Effector CD8-positive, alpha-beta T cell (primary cell): ENCODE measurements at places on chromosomes 5 and 9.

- no peak for DNase-seq
Measured at GRCh38 chr5:174599992-174600391, 124.4 kb upstream of the MSX2 start.

DNA sequence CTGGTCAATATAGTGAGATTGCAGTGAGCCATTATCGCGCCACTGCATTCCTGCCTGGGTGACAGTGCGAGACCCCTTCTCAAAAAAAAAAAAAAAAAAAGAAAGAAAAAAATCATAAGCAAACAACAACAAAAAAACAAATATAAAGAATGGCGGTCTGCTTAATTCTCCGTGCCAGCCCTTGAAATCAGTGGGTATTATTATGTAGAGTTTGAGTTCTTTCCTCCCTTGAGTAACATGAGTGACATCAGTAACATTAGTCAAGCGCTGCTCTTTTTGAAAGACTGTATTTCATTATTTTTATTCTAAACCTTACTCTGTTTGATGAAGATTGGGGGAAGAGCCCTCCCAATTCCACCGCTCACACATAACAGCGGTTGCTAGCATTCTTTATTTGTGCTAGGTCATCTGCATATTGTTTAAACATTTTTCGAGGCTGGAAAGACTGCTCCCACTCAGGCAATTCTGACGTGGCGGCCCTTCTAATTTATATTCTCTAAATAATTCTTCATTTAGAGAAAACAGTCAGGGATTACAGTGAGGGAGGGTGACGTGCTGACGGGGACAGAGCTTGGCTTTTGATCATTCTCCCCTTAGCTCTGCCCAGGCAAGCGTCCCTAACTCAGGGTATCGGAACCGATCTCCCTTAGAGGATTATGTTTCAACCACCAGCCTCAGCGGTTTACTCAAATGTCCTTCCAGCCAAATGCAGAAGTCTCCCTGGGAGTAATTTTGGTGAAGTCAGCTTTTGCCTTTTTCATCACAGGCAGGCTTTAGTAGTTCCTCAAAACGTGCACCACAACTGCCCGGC, 860 bp upstream of the MARCHF6 start:
- no peak for DNase-seq

- DNase-seq = no peak
Measured at GRCh38 chr9:115018547-115019435, 88.4 kb upstream of the TNFSF8 start.

GRCh38 chr5:56816546-56817081, 1.3 kb downstream of the MAP3K1 start:
- DNase-seq = peak; percentile 22

DNA sequence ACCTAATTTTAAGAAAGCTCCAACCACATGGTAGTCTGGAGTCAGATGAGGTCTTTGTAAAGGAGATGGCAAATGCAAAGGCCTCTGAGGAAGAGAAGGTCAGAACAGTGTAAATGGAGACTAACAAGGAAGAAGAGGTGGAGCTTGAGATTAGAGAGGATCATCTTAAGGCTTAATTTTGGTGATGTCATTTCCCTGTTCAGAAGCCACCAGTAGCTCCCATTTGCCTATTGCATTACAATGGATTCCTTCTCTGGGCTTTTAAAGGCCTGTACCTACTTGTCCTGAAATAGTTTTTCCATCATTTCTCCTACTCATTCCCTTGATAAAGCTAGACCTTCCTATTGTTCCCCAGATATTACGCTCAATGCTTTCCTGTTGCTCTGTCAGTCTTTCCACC, 16.1 kb downstream of the PCSK5 start:
- no peak for DNase-seq

DNA sequence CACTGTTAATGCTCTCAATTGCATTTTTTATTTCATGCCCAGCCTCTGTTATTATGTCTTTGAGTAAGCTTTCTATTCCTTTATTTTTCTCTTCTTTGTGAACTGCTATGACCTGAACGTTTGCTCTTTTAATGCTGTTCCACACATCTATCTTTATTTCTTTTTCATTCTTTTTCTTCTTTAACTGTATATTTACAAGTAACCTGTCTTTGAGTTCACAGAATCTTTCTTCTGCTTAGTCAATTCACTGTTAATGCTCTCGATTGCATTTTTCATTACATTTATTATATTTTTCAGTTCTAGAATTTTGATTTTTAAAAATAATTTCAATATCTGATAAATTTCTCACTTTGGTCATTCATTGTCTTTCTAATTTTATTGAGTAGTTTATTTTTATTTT, 316.3 kb upstream of the MEF2C start:
- DNase-seq = no peak

DNA sequence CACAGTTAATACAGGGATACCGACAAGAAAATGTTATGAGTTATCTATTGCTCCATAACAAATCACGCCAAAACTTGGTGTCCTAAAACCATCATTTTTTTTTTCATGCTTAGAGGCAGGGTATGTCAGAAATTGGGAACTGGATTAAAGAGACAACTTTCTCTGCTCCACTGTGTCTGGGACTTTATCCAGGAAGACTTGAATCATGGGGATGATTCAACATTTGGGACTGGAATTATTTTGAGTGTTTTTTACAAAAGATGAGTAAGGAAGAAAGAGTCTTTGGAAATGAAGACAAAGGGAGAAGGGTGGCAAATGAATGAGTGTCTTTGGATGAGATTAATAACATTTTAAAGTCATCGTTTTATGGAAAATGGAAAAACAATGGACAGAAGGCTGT, 1883.7 kb upstream of the C9orf72 start:
- DNase-seq = no peak

DNA sequence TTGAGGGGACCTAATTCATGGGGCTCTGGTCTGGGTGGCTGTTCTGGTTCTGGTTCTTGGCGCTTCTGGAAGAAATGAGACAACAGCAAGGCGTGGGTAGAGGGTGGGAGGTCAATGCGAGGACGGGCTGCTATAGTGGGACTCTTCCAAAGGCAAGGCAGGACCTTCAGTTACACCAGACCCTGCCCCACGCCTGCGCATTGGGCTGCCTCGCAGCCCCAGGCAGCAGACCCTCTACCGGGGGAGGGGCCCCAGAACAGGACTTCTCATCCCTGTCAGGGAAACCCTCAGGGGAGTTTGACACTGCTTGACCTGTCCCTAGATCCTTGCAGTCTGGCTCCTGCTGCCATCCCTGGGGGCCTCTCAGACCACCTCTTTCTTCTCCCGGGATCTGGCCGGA, 18.5 kb downstream of the CCDC69 start:
- no peak for DNase-seq

- no peak for DNase-seq
Measured at GRCh38 chr9:108784998-108785397, 70.8 kb downstream of the ACTL7B start.

DNA sequence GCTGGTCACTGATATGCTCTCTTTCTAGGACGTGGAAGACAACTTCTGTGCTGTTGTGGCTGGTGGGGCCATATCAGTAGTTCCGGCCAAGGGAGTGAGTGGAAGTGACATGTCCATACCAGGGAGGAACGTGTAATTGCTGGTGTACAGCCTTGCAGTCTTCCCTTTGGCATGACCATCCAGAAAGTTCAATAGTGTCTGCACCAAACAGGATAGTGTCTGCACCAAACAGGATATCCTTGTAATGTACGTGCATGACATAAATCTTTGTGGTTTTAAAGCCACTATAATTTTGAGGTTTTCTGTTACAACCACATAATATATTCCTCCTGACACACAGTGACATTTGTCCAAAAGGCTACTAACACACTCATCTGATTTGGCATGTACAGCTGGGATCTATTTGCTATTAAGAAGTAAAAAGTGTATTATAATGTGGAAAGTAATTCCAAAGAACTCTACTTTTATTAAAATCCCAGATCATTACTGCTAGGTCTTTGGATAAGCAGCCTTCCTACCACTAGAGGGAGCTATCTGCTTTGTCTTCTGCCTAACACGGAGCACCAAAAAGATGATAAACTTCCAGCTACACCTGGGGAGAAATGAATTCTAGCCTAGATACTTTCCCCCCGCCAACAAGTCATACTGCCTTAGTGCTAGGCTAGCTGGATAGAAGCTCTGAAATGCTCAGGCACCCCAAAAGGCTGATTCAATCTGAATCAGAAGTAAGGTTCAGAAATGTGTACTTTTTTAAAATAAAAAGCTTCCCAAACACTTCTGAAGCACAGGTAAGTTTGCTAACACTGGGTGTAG, 52.7 kb downstream of the RNF145 start:
- no peak for DNase-seq

- DNase-seq = no peak
Measured at GRCh38 chr9:116504893-116505480, 182.1 kb upstream of the TRIM32 start.

DNA sequence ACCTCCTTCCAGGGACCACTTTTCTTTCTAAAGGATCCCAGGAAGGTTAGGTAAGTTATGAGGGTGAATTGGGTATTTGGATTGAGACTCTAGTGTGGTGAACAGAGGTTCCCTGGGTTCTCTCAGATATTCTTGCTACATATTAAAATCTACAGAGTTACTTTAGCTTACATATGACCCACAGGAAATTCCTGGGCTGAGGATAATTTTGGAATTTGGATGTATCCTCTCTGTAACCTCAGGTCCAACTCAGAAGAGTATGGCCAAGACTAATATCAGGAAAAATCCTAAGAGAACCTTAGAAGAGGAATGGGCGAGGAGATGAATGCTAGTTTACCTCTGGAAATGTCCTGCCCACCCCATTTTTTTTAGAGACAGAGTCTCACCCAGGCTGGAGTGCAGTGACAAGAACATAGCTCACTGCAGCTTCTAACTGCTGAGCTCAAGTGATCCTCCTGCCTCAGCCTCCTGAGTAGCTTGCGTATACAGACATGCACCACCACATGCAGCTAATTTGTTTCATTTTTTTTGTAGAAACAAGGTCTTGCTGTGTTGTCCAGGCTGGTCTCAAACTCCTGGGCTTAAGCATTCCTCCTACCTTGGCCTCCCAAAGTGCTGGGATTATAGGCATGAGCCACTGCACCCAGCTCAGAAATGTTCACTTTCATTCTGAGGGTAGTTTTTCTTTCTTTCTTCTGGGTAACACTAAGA, 196.4 kb downstream of the ARHGEF28 start:
- no peak for DNase-seq

DNA sequence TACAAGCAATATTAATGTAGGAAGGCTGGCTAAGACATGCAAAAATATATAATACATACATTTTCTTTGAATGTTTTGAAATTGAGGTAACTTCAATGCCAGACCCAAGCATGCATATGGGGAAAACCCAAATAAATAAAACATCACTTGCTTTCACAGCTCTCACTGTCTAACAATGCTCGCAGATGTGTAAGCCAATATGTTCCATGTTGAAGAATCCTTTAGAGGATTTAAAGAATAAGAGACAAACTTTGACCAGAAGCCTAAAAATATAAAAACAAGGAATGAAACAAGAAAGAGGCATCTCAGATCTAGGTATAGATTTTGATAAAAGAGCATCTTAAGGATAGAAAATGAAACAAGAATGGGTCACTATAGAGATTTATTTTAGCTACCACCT, 354.2 kb downstream of the CDH10 start:
- DNase-seq = no peak

- no peak for DNase-seq
Measured at GRCh38 chr9:88403340-88403739, 15.1 kb downstream of the SPIN1 start.

- DNase-seq = no peak
Measured at GRCh38 chr5:142845954-142846398, 75.8 kb downstream of the ARHGAP26 start.

DNA sequence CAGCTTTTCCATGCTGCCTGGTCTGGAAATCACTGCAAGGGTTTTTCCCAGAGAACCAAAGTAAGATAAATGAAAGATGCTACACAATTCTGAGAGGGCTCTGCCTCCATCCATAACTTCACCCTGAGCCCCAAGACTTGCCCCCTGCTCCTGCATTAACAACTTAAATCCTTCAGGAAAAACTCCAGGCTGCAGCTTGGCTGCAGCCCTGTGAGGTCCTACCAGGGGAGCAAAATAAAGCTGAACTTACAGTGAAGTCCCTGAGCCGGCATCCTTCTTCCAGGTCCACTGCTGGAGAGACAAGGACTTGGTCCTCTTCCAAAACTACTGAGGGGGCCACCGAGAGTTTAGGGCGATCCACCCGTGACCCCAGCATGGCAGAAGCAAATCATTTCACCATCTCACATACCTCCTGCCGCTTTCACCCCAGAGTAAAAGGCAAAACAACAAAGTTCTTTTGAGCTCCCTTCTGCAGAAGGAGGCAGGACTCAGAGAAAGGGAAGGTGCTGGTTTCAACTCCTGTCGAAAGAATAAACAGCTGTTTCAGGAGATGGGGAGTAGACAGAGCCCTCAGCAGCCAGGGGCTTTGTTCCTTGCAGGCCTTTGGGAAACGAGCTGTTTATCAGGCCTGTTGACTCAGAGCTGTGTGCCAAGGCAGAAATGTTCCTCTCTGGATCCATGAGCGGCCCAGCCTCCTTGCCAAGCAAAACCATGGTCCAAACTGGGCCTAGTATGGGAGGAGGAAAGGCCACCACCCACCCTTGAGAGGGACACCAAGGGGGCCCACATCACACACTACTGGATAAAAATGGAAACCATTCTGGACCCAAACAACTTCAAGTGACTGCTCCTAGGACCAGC, 20.6 kb downstream of the GGTA1 start:
- no peak for DNase-seq

DNA sequence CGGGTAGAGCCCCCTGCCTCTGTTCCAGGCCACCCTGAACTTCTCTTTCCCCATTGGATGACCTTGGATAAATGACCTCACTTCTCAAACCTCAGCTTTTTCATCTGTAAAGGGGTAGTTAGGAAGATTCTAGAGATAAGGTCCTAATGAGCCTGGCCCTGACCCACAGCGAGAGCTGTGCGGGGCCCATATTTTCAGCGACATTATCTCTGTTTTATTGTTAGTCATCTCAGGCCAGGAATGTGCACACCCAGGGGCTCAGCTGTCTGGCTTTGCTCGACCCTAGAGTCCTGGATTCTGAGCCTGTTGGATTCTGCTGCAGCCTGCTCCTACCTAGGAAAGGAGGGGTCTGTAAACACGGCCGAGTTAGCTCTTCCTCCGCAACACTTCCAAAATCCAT, 81.2 kb upstream of the LMX1B start:
- no peak for DNase-seq
